Activated CD8-positive, alpha-beta T cell treated with anti-CD3 and anti-CD28 coated beads for 36 hours (primary cell): ENCODE measurements at places on chromosomes 6 and 20. TPM values are rescaled to one million over a fixed set of nuclear protein-coding genes. Genes with fewer than 3 reads are reported as not detected.

The OR10C1 gene
- not detected for total RNA-seq

- no peaks in the 10 kb centered on the region for H3K27me3 ChIP-seq
- no peaks in the 10 kb centered on the region for H3K4me1 ChIP-seq
- H3K36me3 ChIP-seq: peaks cover 48% of the 10 kb centered on the region
- H3K27ac ChIP-seq: no peak overlapping the region
- DNase-seq: no peak
Measured at GRCh38 chr20:5977223-5977622, 26.8 kb downstream of the MCM8 start.

DNA sequence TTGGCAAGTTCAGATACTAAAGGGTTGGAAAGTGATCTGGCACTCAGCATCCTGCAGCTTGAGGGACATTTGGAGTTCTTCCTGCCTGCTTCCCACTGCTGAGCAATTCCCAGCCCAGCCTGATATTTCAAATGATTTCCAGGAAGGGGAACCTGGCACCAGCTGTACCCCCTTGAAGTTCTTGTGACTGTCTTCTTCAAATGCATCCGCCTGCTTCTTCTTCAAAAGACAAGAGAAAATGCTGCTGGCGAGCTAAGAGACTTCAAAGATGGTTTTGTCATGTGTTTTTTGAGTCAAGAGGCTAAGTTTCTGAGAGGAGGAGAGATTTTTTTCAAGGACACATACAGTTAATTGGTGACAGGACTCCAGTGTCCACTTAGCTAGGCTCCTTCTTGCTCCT is 42.6 kb upstream of the B4GALT5 start:
- H3K27ac ChIP-seq: no peak overlapping the region
- H3K36me3 ChIP-seq: no peaks in the 10 kb centered on the region
- peaks cover under 1% of the 10 kb centered on the region for H3K4me1 ChIP-seq
- H3K27me3 ChIP-seq: peaks cover 20% of the 10 kb centered on the region

DNA sequence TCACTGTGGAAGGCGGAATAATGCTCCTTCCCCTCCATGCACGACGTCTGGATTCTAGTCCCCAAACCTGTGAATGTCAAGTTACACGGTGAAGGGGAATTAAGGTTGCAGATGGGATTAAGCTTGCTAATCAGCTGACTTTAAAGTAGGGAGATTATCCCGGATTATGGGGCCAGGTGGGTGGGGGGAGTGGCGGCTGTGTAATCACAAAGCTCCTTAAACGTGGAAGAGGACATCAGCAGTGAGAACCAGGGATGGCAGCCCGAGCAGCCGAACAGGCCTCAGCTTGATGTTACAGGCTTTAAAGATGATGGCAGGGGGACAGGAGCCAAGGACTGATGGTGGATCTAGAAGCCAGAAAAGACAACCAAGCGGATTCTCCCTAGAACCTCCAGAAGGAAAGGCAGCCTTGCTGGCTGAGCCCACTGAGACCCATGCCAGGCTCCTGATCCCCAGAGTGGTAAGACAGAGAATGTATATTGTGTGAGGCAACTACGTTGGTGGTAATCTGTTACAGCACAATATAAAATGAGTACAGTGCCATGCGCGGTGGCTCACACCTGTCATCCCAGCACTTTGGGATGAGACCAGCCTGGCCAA is 117.5 kb downstream of the SCML4 start:
- no peak overlapping the region for H3K27ac ChIP-seq
- H3K4me3 ChIP-seq: no peak overlapping the region
- no peaks in the 10 kb centered on the region for H3K27me3 ChIP-seq
- H3K36me3 ChIP-seq: no peaks in the 10 kb centered on the region
- no peak for DNase-seq
- peaks cover 21% of the 10 kb centered on the region for H3K4me1 ChIP-seq

The SLC22A3 gene
- total RNA-seq: not detected

DNA sequence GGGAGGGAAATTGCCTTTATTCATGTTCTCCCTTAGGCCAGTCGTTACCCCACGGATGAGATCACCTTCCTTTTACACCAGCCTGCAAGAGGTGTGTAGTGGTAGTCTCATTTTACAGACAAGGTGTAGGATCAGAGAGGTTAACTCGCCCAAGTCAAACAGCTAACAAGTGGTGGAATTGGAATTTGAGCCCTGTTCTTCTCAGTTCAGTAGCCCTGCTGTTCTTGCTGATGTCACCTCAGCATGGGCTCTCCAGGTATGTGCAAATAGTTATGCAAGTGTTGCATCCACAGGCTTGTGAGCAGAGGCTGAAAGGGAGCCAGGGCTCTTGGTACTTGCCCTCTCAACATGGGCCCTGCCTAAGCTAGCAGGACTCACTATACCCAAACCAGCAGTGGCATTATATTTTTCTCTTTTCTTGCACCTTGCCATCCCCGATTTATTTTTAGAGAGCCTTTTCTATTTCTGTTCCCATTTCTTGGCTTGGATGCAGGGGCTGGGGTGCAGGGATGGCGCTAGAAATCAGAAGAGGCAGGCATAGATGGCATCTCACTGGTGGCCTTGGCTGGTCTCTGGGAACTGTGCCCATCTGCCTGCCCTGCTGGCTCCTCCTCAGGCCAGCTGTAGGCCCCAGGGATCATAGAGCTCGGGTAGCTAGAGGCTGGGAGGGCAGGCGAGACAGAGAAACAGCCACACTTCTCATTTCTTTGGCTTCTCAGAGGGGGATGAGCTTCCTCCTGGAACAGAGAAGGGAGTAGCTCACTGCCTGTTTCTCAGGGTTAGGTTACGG is 18.2 kb downstream of the PPARD start:
- H3K27me3 ChIP-seq: no peaks in the 10 kb centered on the region
- H3K27ac ChIP-seq: peak overlapping the region; percentile 35
